Stimulated activated CD8-positive, alpha-beta memory T cell treated with anti-CD3 and anti-CD28 coated beads, Interleukin-2, amount 100 ng/mL, for 1 hour (primary cell): ENCODE measurements at places on chromosomes 3 and 15.

- no peak for DNase-seq
These were observed 38.6 kb downstream of the TRIM71 start for GRCh38 chr3:32856355-32856889.

DNA sequence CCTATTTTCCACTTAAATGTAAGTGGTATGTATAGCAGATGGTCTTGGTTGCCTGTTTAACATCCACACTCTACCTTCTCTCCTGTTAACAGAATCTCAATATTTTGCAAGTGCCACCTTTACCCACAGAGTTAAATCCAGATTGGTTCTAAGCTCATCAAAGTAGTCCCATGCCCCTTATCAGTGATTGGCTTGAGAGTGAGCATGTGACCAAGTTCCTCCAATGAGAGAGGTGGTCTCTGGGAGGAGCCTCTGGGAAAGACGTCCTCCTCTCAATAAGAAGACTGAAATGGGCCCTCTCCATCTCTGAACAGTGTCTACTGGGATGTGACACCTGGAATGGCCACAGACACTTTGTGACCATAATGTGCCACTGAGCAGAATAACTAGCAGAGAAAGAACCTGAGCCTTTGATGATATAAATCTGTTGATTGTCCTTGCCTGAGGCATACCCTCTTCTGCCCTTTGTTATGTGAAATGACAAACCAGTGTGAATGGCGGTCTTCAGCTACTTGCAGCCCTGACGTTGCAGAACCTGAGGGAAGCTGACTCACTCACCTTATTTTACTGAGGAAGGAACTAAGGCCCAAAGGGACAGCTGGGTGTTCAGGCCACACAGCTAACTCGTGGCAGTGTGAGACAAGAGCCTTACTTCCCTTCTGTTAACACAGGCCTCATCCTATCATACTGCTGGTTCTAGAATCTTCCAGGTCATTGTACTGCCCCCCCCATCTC, 42.4 kb upstream of the LARS2 start:
- DNase-seq, result no peak

DNA sequence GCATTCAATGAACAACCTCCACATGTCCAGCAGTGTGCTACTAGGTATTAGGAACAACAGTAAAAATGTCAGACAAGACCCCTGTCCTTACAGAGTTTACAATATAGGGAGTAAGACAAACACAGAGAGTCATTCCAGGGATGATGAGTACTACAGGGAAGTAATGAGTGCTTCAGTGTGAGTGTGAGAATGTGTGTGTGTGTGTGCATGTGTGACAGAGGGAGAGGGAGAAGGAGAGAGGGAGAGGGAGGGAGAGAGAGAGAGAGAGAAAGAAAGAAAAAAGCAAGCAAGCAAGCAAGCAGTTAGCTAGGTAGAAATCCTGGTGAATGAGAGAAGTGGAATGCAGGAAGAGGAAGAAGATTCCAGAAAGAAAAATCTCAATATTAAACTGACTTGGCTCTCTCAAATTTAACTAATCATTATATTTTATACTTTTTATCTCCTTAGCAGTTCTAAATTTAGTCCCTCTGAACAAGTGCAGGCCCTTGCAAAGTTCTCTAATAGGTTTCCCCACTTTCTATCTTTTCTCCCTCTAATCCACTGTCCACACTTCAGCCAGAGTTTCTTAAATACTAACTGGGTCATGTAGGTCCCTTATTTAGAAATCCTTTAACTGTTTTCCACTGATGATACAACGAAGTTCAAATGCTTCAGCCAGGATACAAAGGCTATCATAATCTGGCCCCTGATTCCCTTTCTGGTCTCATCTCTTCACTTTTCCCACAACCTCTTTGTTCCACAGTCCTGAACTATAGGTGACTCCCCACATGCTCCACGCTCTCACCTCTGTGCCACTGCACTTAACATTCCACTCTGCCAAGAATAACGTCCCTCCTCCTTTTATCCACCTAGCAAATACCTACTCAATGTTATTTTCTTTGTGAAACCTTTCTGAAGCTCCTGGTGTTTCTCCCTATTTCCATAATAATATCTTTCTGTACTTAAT, 10.3 kb downstream of the DCBLD2 start:
- no peak for DNase-seq

GRCh38 chr15:42363942-42364341, 4.6 kb downstream of the CAPN3 start:
- DNase-seq, result no peak

DNA sequence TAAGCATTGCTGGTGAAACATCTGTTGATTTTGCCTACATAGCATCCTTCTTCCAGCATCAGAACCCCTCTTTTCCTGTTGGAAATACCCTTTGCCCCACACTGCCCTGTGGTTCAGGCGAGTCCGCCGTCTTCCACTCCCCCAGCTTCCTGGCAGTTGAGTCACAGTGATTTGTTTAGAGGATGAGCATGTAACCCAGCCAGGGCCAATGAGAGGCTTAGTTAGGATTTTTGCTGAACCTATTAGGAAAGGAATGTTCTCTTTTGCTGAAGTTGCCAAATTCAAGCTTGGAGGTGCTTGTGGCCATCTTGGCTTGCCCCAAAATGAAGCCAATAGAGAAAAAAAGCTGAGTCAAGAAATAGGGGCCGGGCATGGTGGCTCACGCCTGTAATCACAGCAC, 19.0 kb upstream of the MEX3B start:
- no peak for DNase-seq

DNA sequence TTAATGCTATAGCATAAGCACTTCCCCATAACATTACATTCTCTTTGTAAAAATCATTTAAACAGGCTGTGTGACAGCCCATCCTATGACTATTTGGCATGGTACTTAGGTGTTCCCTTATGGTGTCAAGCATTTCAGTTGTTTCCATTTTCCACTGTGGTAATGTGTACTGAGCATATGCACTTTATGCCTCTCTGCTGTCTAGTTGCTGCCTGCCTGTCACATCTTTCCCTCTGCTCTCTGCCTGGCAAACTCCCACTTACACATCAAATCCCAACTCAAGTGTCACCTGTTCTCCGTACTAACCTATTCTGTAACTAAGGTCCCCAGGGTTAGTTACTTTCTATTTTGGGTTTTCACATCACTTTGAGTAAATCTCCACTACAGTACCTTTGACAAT, 84.4 kb upstream of the STRIT1 start:
- no peak for DNase-seq

DNA sequence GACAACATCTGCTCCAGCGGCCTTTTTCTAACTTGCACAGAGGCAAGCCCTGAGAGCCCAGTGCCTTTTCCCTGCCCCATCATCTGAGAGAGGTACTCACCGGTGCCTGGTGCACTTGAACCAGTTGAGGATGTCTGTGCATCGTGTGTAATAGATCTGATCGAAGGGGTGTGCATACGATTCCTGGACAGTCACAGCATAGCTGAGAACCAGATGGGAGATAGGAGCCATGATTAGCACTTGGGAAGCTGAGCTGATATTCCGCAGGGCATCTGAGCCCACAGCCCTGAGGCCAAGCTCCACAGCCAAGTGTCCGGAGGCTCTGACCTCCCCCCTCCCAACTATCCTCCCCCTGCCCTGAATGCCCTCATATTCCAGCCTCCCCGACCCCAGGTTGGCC, 129.8 kb downstream of the MEGF11 start:
- no peak for DNase-seq

DNA sequence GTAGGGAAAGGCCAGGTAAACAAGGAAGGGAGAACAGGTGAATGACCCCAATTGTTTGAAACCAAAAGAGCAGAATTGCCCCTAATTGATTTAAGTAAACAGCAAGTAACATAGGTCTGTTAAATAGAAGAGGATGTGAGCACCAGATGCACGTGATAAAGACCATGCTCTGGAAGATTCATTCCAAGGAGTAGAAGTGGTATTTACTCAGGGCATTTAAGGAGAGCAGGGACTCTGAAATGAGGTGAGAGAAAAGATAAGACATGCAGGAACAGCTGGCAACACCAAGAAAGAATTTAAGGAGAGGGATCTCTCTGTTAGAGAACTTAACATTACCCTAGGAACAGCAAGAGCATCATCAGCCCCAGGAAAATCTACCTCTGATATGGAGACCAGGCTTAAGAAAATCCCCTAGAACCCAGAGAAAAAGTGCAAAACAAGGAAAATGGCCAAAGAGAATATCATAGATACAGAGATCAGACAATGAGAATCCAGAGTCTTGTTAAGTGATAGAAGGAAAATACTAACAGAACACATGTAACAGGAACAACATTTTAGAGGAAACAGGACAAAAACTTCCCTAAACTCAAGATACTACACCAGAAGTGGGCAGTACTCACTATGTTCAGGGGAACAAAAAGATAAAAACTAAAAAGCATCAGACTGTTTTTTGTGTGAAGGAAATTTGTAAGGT, 6.4 kb downstream of the NUDT16 start:
- no peak for DNase-seq

- DNase-seq, result no peak
These were observed 207.2 kb downstream of the RYR3 start for GRCh38 chr15:33517944-33518343.

- DNase-seq, result no peak
These were observed 490.7 kb downstream of the RBMS3 start for GRCh38 chr3:29771602-29772001.

DNA sequence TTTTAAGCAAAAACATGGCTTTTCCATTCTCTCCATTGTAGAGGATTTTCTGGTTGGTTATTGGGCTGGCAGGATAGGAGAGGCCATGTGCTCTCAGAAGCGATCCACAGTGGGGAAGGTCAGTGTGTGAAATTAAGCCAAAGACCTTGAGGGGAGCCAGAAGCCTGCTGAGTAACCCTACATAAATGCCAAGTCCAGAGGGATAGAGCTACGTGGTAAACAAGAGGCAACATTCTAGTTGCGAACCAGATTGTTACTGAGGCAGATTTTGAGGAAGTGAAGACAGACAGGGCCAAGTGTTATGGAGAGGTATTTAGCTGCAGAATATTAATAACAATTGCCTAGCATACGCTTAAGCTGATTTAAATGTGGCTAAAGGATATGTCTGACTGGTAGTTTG, 592.8 kb upstream of the GBE1 start:
- DNase-seq, result no peak

DNA sequence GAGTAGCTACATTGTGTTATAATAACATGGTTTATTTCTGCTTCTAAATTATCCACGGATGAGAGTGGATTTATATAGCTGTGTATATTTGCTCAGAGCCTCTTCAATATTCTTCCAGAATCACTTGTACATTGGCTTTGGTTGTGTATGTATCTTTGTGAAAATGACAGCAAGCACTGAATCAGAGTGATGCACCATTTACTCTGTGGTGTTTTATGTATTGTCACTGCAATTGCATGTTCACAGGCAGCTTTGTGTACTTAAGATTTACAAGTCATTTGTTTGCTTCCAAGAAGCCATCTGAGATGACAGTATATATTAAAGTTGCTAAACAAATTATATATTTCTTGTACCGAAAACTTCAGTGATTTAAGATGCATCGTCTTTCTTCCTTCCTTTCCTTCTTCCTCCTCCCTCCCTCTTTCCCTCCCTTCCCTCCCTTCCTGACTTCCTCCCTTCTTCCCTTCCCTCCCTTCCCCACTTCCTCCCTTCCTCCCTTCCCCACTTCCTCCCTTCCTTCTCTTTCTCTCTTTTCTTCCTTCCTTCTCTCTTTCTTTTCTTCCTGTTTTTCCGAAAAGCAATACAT, 362.3 kb upstream of the GOLIM4 start:
- DNase-seq, result no peak

DNA sequence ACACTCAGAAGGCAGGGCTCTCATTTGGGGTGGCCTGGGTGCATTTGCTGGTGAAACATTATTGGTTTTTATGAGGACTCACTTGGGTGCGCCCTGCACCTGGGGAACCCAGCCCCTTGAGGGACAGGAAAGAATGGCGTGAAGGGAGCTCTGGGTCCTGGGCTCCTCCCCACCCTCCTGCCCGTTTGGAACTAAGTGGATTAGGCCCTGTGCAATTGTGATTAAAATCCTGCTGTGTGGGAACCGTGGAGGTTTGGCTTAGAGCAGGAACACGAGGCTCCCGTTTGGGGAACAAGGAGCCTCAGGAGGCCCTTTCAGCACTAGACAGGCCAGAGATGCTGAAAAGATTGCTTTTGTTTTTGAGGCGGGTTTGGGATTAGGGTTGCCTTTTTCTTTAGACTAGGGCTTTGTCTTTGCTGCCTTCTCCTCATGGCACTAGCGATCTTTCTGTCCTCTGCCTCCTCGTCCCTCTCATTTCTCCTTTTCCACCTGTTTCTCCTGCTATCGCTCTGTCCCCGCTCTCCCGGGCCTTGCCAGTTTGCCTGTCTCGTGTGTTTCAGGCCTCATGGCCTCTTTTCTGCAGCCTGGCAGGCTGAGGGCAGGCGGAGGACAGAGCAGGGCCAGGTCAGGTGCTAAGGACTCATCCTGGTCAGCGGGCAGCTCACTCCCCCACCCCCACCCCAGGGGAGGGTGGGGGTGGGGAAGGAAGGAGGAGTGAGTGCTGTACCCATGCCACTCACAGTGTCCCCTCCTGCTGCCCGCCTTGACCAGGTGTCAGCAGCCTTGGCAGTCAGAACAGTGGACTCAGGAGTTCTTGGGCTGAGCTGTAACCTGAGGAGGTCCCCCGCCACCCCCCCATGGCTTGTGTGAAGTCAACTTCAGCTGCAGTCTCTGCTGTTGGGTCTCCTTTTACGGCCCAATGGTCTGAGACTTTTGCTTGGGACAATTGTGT, 8.6 kb downstream of the MAPKAPK3 start:
- no peak for DNase-seq

DNA sequence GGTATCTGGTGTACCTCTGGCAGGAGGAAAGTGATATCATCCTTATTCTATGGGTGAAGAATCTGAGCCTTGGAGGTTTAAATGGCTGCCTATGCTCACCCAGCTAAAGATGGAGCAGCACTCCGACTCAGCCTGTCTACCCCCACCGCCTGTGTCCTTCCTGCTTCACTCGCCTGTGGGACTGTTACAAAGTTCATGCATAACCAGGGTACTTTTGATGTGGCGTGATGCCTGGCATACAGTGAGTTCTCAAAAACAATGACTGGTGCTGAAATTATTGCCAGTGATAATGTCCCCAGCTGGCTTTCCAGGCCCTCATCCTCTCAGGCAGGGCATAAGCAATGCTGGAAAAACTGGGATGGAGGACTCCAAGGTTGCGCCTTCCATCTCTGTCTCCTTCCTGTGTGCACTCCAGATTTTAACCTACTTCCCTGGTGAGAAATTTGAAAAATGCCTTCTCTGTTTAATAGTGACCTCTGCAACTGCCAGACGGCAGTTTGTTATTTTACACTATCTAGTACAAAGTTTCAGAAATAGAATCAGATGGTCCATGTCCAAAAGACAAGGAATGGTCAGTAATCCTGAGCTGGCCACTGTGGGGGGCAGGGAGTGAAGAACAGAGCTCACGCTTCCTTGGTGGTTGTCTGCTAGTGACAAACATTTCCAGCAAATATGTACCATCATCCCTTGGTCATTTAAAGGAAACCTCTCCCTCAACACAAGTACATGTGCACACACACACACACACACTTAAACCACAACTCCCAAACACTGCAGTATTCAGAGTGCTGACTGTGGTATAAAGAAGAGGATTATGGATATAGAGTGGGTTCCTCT, 86.5 kb upstream of the NMNAT3 start:
- no peak for DNase-seq

GRCh38 chr3:69591164-69591736, 148.0 kb upstream of the MITF start:
- DNase-seq, result no peak

GRCh38 chr15:65906396-65906795, 37.1 kb downstream of the RAB11A start:
- DNase-seq, result no peak
